ENCODE measurements at places on chromosomes 3 and 15.

- no peak for DNase-seq
Measured at GRCh38 chr3:26273196-26273595, 349.4 kb upstream of the LRRC3B start.

DNA sequence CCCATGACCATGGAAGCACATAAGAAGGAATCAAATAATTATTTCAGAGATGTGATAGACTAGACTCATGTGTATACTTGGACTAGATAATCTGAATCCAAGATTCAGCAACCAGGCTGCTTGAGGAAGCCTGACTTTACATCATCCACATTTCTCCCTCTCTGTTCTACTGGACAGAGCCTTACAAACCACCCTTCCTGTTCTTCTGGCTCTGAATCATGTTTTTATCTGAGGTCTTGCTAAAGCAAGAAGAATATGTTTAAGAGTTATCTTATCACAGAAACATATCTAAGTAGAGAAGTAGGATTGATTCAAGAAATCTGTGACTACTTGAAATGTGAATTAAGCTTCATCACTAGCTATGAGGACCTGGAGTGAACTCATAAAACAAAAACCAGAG lies 71.1 kb upstream of the SLC24A5 start:
- no peak for DNase-seq

DNA sequence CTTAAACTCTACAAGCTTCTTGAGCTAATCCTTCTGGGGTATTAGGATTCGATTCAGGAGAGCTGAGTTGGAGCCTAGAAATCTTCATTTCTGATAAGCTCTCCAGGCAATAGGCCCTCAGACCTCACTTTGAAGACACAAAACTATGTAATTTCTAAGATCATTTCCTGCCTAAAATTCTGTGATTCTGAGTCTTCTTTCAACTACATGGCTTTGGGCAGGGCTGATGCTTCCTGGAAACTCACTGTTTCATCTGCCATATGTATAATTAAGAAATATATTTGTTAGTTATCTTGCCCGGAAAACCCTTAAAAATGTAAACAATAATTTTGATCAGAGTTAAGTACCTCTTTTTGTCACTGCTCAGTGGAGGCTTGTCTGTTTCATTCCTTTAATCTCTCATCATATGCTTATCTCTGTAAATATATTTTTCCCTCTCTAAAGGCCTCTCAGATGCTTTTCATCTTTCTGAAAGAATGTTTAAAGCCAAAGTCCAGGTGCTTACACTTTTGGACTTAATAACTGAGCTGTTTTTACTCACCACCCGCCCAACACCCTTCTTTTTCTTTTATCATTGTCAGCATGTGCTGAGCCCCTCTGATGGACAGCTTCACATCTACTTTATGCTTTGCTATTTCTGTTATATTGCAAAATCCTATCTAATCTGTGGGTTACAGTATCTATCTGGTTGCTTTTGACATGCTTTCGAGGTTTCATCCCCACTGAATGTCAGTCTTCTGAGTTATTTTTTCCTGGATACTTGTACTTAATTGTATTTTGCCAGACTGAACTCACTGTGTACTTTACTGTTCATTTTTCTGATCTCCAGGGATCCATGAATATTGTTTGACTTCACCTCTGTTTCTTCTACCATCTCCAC lies 38.2 kb downstream of the FILIP1L start:
- no peak for DNase-seq

GRCh38 chr15:78850941-78851755 lies 21.5 kb upstream of the MORF4L1 start:
- DNase-seq, result no peak

- DNase-seq, result no peak
Measured at GRCh38 chr15:42144841-42145375, 11.5 kb downstream of the PLA2G4F start.

- no peak for DNase-seq
Measured at GRCh38 chr3:150307311-150308036, 100.6 kb upstream of the TSC22D2 start.

DNA sequence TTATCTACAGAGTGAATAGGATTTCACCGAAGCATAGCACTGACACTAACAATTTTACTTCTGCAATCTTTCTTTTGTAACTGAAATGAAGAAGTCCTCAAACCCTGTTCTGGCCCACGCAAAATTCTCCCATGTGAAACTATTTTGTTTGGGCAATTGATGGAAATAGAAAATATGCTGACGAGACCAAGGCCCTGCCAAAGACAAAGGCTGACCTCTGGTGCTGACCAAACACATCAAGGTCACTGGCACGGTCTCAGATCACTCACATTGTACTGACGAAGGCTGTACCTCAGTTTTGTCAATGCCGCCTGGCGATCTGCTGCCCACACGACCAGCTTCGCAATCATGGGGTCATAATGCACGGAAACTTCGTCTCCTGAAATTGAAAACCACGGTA lies 58.4 kb upstream of the DCUN1D1 start:
- no peak for DNase-seq

Data from stimulated activated CD4-positive, alpha-beta T cell treated with anti-CD3 and anti-CD28 coated beads, TNF-alpha, amount 100 ng/mL, for 4 hours (primary cell).